ENCODE measurements at places on chromosomes 1 and 21. TPM values are rescaled to one million over a fixed set of nuclear protein-coding genes. Genes with fewer than 3 reads are reported as not detected.

GRCh38 chr1:3261007-3261968, 192.3 kb downstream of the PRDM16 start:
- peaks cover 43% of the 10 kb centered on the region for H3K27me3 ChIP-seq
- H3K4me1 ChIP-seq = no peaks in the 10 kb centered on the region
- H3K4me3 ChIP-seq = no peak overlapping the region
- no peaks in the 10 kb centered on the region for H3K36me3 ChIP-seq

DNA sequence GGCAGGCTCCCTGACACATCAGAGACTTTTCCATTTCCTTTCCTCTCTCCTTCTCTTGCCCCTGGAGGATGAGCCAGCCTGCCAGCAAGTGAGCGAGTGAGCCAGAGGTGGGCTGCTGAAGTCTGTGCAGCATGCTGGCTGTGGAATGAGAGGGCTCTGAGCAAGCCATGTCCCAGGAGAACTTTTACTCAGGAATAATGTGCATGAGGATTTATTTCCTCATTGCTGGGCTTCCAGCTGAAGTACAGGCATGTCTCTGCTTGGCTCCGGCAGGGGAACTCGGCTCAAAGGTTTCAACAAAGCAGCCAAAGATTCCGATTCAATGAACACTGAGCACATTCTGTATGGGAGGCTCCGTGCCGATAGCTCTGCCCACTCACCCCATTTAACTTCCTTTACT, 43.7 kb downstream of the UBIAD1 start:
- H3K27me3 ChIP-seq = peaks cover 12% of the 10 kb centered on the region
- no peak overlapping the region for H3K4me3 ChIP-seq
- no peak for DNase-seq
- H3K27ac ChIP-seq = no peak overlapping the region

The DHX9 gene
- total RNA-seq = 68.4 TPM

The REN gene
- not detected for total RNA-seq
